Heart left ventricle (tissue), 16 donors: ENCODE measurements at places on chromosomes 4 and X. TPM values are rescaled to one million over a fixed set of nuclear protein-coding genes. Genes with fewer than 3 reads are reported as not detected.

- no peaks in the 10 kb centered on the region for H3K4me1 ChIP-seq
- no peak overlapping the region for H3K27ac ChIP-seq
- no peaks in the 10 kb centered on the region for H3K36me3 ChIP-seq
- no peak overlapping the region for H3K4me3 ChIP-seq
- peak; percentile 50 for DNase-seq
Measured at GRCh38 chrX:104921584-104922205, 298.8 kb downstream of the TEX13A start.

DNA sequence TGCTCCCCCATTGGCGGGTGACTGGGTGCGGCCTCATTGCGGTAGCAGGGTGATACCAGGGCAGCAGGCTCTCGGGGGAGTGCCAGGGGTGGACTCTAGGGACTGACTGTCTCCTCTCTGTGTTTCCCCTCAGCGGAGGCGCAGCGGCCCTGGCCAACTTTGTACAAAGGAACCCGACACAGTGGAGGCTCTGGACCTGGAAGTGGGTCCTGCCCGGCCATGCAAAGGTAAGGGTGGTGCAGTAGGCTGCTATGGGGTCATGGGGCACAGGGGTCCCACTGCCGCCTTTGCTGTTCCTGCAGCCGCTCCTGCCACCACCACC lies 16.3 kb downstream of the SULT1B1 start:
- H3K36me3 ChIP-seq = no peaks in the 10 kb centered on the region
- no peak overlapping the region for H3K27ac ChIP-seq
- no peaks in the 10 kb centered on the region for H3K27me3 ChIP-seq
- no peak for DNase-seq
- H3K4me1 ChIP-seq = no peaks in the 10 kb centered on the region
- no peak overlapping the region for H3K4me3 ChIP-seq

- no peak for DNase-seq
- H3K27me3 ChIP-seq = no peaks in the 10 kb centered on the region
- no peak overlapping the region for H3K4me3 ChIP-seq
- H3K36me3 ChIP-seq = no peaks in the 10 kb centered on the region
Measured at GRCh38 chrX:38548508-38548907, 12.8 kb upstream of the TSPAN7 start.

GRCh38 chr4:125393825-125394224 lies 79.1 kb downstream of the FAT4 start:
- no peak for DNase-seq
- peak overlapping the region; percentile 10 for H3K27ac ChIP-seq
- no peak overlapping the region for H3K4me3 ChIP-seq
- peaks cover 20% of the 10 kb centered on the region for H3K4me1 ChIP-seq
- no peaks in the 10 kb centered on the region for H3K27me3 ChIP-seq

DNA sequence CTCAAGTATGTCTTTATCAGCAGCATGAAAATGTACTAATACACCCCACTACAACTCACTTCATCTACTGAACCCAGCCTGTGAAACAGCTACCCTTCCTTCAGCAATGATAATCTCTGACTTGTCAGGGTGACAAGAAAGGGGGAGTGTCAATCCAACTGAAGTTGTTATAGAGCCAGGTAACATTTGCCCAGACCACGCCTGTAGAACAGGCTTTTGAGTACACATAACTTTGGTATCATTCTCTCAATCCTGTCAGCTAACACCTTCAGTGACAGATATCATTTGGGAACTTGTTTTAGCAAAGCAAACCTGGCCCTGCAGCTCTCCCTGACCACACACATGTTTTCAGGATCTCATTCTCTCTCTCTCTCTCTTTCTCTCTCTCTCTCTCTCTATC lies 592.2 kb downstream of the SMARCA1 start:
- no peaks in the 10 kb centered on the region for H3K4me1 ChIP-seq
- no peak overlapping the region for H3K27ac ChIP-seq
- DNase-seq = no peak
- H3K4me3 ChIP-seq = no peak overlapping the region

The HS3ST1 gene
- total RNA-seq = 0.90 TPM

The DSPP gene
- total RNA-seq = not detected

The AREG gene
- total RNA-seq = 1.8 TPM
